ENCODE measurements at places on chromosomes 5 and 9.

GRCh38 chr5:83964271-83964670 is 243.6 kb upstream of the HAPLN1 start:
- DNase-seq = no peak

DNA sequence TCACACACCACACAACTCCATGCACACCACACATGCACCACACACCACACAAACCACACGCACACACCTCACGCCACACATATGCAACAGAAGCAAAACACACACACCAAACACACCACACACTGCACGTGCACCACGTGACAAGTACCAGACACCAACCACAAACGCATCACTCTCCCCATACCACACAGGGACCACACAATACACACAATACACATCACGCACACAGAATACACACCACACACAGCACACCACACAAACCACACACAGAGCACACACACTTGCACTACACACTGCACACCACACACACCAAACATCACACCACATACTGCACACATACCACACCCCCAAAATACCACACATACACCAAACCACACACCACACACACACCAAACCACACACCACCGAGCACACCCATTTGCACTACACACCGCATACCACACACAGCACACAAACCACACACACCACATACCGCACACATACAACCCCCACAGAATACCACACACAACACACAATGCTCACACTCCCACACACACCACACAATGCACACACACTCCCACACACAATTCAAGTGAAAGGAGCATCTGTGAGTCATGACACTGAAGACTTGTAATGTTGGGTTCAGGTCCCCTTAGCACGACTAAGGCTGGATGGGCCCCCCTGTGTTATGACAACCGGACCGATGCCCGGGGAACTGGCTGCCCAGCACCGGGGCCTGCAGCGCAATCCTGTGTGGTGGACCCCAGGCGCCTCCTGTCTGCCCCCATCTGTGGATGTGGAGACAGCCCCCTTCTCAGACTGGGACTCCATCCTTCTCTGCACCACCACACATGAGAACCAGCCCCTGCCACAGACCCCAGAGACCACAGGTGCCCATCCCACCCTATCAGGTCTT is 6.0 kb upstream of the ZDHHC11 start:
- DNase-seq = no peak

GRCh38 chr5:157245886-157246285 is 20.0 kb upstream of the CYFIP2 start:
- no peak for DNase-seq

DNA sequence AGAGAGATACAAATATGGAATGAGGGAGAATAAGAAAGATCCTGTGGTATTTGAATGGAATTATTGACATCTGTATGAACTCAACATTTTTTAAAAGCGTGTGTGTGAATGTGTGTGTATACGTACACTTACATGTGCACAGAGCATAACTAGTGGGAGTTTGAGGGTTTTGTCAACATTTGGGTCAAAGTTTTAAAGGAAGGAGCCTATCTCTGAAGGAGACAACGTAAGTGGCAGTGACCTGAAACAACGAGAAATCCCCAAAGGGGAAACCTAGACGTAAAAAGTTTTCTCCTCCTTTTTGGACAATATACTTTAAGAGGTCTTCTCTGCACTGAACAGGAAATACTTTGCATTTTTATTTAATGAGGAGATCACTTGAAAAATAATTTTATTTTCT is 40.2 kb upstream of the DTWD2 start:
- DNase-seq = no peak

GRCh38 chr5:5217371-5217770 is 77.2 kb downstream of the ADAMTS16 start:
- DNase-seq = no peak

GRCh38 chr9:115606838-115607237 is 488.9 kb upstream of the TNC start:
- DNase-seq = no peak

DNA sequence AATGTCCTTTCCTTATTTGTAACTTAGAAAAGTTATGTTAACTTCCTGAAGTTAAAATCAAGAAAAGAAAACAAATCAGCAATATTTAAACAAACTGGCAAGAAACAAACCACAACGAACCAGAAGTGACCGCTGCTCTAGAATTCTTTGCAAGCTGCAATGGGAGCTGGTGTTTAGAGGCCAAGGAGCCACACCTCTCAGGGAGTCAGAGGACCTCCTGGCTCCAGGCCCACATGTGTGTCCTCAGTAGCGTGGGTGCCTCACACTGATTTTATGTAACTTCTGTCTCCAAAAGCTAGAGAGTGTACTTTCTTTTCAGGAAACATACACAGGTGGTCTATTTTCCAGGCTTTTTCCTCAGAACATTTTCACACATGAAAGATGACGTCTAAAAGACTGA is 100.4 kb downstream of the IRX2 start:
- no peak for DNase-seq

DNA sequence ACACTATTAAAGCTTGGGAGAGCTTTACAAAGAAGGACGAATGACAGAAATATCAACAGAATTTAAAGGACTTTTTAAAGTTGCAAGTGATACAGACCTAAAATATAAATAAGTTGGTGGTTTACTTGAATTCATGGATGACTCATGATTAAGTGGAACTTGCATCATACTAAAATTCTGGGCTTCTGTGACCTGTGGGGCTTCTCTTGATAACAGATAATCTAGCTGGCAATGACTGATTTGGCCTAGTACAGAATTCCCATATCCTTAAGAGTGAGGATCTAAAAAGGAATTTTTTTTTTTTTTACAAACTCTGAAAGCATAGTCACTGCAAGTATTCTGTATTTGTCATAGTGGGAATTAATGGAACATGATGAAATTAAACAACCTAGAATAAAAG is 543.7 kb upstream of the SGCD start:
- no peak for DNase-seq

DNA sequence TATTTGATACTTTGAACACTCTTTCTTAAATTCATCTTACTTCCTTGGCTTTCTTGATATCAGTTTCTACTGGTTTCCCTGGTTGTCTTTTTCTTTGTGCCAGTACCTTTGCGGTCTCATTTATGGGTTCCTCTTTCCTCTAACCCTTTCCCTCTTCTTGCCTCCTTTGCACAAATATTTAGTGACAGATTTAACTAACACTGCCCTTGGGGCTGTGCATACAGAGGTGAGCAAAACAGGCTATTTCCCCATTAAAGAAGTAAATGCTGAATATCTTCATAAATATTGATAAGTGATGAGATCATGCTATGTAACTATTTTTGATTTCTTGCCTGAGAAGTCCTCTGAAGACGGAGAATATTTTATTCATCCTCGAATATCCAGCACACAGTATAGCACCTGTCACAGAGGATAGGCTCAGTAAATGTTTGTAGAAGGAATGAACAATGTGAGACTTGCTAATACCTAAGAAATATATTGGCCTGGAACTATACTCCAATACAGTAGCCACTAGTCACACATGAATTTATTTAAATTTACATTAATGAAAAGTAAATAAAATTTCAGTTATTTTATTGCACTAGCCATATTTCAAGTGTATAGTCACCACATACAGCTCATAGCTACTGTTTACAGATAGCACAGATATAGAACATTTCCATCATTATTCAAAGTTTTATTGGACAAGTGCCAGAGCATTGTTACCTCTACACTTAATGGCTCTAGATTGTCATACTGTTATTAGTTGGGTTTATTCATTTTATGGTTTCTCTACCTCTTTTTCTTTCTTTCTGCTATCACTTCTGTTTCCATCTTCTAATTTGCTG is 90.4 kb downstream of the RIC1 start:
- no peak for DNase-seq
